Right renal cortex interstitium (tissue), 3 donors: ENCODE measurements at places on chromosomes 1 and 21. TPM values are rescaled to one million over a fixed set of nuclear protein-coding genes. Genes with fewer than 3 reads are reported as not detected.

CFAP107 gene
- polyA plus RNA-seq = 1.5 TPM

ZMYND12 gene
- polyA plus RNA-seq = 4.0 TPM

TBX15 gene
- 0.31 TPM for polyA plus RNA-seq

MFSD2A gene
- 2.2 TPM for polyA plus RNA-seq

VANGL2 gene
- polyA plus RNA-seq = 33.7 TPM

RCAN3 gene
- polyA plus RNA-seq = 8.6 TPM

FAM177B gene
- not detected for polyA plus RNA-seq

ISG15 gene
- polyA plus RNA-seq = 9.4 TPM

MAP10 gene
- 7.0 TPM for polyA plus RNA-seq

SPTA1 gene
- 3.4 TPM for polyA plus RNA-seq

F13B gene
- polyA plus RNA-seq = not detected

TGFBR3 gene
- 132 TPM for polyA plus RNA-seq

SPATA45 gene
- not detected for polyA plus RNA-seq

NBPF14 gene
- 23.0 TPM for polyA plus RNA-seq

CACNA1S gene
- polyA plus RNA-seq = 0.37 TPM

B3GALT5 gene
- polyA plus RNA-seq = 1.2 TPM

ACTL8 gene
- not detected for polyA plus RNA-seq

OR10J1 gene
- polyA plus RNA-seq = not detected

TNNI3K gene
- 1.0 TPM for polyA plus RNA-seq

S100A8 gene
- 21.5 TPM for polyA plus RNA-seq

HOOK1 gene
- polyA plus RNA-seq = 68.5 TPM

COL18A1 gene
- 92.3 TPM for polyA plus RNA-seq

ERICH3 gene
- 0.42 TPM for polyA plus RNA-seq

BTBD19 gene
- polyA plus RNA-seq = 7.4 TPM

DOP1B gene
- 6.4 TPM for polyA plus RNA-seq

ORC1 gene
- 8.2 TPM for polyA plus RNA-seq

PPP2R5A gene
- polyA plus RNA-seq = 40.7 TPM

CATSPERE gene
- 2.6 TPM for polyA plus RNA-seq

TDRD10 gene
- polyA plus RNA-seq = 0.71 TPM

C1orf226 gene
- polyA plus RNA-seq = 15.3 TPM

THEM5 gene
- 0.29 TPM for polyA plus RNA-seq

SPRR2F gene
- polyA plus RNA-seq = not detected

WNT3A gene
- polyA plus RNA-seq = 0.14 TPM

CDC7 gene
- polyA plus RNA-seq = 29.6 TPM

FNDC5 gene
- 45.6 TPM for polyA plus RNA-seq

CNKSR1 gene
- polyA plus RNA-seq = 9.0 TPM

KIAA0319L gene
- polyA plus RNA-seq = 64.2 TPM

PEA15 gene
- 129 TPM for polyA plus RNA-seq

PALMD gene
- polyA plus RNA-seq = 2.5 TPM

LEPROT gene
- polyA plus RNA-seq = 165 TPM

CDC73 gene
- polyA plus RNA-seq = 52.9 TPM
